Hepatocyte (in vitro differentiated cells): ENCODE measurements at places on chromosomes 3 and 15. TPM values are rescaled to one million over a fixed set of nuclear protein-coding genes. Genes with fewer than 3 reads are reported as not detected.

DNA sequence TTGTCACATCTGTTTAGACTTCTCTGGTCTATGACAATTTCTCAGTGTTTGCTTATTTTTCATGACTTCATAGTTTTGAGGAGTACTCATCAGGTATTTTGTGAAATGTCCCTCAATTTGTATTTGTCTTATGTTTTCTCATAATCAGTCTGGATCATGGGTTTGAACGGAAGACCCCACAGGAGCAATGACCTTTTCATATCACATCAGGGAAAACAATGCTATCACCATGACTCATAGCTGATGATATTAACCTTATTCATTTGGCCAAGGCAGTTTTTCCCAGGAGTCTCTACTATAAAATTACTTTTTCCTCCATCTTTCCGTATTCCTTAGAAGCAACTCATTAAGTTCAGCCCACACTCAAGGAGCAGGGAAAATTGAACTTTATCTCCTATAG lies 32.7 kb downstream of the AADACL2 start:
- no peak overlapping the region for H3K27ac ChIP-seq
- no peak for DNase-seq
- H3K36me3 ChIP-seq, result no peaks in the 10 kb centered on the region
- H3K27me3 ChIP-seq, result no peaks in the 10 kb centered on the region

GRCh38 chr3:154583086-154583634 lies 153.2 kb upstream of the GPR149 start:
- no peaks in the 10 kb centered on the region for H3K27me3 ChIP-seq
- H3K4me1 ChIP-seq, result no peaks in the 10 kb centered on the region
- H3K4me3 ChIP-seq, result no peak overlapping the region
- no peak overlapping the region for H3K27ac ChIP-seq

- H3K4me1 ChIP-seq, result no peaks in the 10 kb centered on the region
- H3K36me3 ChIP-seq, result no peaks in the 10 kb centered on the region
- DNase-seq, result no peak
- H3K4me3 ChIP-seq, result no peak overlapping the region
- no peak overlapping the region for H3K27ac ChIP-seq
Observed at GRCh38 chr15:35595656-35596055, 49.7 kb upstream of the DPH6 start.

DNA sequence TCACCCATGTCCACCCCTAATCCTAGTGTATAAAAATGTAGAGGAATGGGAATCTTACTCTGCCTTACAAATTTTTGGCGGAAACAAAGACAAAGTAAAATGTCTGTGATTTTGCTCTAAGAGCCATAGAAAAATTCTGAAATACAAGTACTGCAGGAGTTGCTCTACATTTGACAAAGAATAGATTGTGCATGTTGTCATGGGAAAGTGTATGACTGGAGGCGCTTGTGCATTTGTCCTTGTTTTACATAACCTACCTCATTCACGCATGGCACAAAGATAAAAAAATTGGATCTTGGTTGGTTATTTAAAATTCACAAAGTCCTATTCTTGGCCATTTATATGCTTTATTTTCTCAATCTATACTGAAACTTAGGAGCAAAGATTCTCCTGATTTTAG lies 2.0 kb upstream of the TUSC7 start:
- DNase-seq, result no peak
- no peak overlapping the region for H3K27ac ChIP-seq
- no peaks in the 10 kb centered on the region for H3K36me3 ChIP-seq
- no peaks in the 10 kb centered on the region for H3K27me3 ChIP-seq
- H3K4me3 ChIP-seq, result no peak overlapping the region

- no peaks in the 10 kb centered on the region for H3K36me3 ChIP-seq
- H3K4me1 ChIP-seq, result no peaks in the 10 kb centered on the region
- H3K4me3 ChIP-seq, result no peak overlapping the region
- no peaks in the 10 kb centered on the region for H3K27me3 ChIP-seq
Observed at GRCh38 chr3:15989419-15989818, 185.1 kb upstream of the GALNT15 start.

- no peak for DNase-seq
- no peak overlapping the region for H3K4me3 ChIP-seq
- H3K27me3 ChIP-seq, result no peaks in the 10 kb centered on the region
Observed at GRCh38 chr3:36514171-36514570, 133.9 kb downstream of the STAC start.

DNA sequence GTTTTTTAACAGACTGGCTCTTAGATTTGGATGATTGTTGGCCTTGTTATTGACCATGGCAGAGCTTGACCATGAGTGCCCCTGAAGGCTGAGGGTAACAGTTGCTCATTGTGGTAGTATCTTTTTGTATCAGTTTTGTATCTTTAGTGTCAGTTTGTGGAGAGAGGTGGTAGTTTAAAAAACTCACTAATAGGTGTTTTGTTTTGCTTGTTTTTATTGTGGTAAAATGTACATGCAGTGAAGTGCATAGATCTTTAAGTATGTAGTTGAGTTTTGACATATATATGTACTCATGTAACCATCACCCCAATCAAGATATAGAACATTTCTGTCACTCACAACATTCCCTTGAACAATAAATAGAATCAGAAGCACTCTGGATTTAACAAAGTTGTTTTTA lies 9.8 kb downstream of the GMPS start:
- no peak for DNase-seq
- H3K4me1 ChIP-seq, result no peaks in the 10 kb centered on the region
- H3K4me3 ChIP-seq, result no peak overlapping the region
- no peaks in the 10 kb centered on the region for H3K27me3 ChIP-seq
- H3K27ac ChIP-seq, result no peak overlapping the region

- H3K4me3 ChIP-seq, result peak overlapping the region; percentile 59
- DNase-seq, result peak; percentile 58
- H3K4me1 ChIP-seq, result peaks cover 11% of the 10 kb centered on the region
- H3K36me3 ChIP-seq, result no peaks in the 10 kb centered on the region
- no peaks in the 10 kb centered on the region for H3K27me3 ChIP-seq
Observed at GRCh38 chr3:143000528-143000927, 842 bp upstream of the U2SURP start.

- H3K27ac ChIP-seq, result no peak overlapping the region
- peaks cover 7% of the 10 kb centered on the region for H3K4me1 ChIP-seq
- no peak overlapping the region for H3K4me3 ChIP-seq
- H3K27me3 ChIP-seq, result no peaks in the 10 kb centered on the region
- DNase-seq, result peak; percentile 29
Observed at GRCh38 chr3:193590088-193590856, 2.7 kb upstream of the OPA1 start.

DNA sequence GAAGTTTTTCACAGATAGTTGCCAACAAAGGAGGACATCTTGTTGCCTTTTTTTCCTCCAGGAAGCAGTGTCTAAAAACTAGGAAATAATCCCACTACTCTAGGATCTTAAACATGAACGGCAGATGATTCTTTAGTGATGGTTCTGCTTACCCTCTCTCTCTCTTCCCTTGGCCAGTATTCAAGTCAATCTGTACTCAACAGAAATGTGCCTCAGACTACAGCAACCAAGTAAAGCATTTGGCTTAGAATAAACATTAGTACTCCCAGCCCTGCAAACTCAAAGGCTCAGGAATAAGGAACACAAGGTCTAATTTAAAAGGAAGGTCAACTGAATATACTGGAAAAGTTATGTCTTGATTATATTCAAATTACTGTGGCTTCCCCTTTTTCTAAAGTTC lies 8.7 kb downstream of the NPTN start:
- H3K36me3 ChIP-seq, result no peaks in the 10 kb centered on the region
- no peak overlapping the region for H3K27ac ChIP-seq
- DNase-seq, result no peak
- peaks cover 51% of the 10 kb centered on the region for H3K4me1 ChIP-seq

- H3K36me3 ChIP-seq, result no peaks in the 10 kb centered on the region
- DNase-seq, result peak; percentile 71
- H3K4me3 ChIP-seq, result no peak overlapping the region
- H3K27me3 ChIP-seq, result no peaks in the 10 kb centered on the region
- peaks cover 16% of the 10 kb centered on the region for H3K4me1 ChIP-seq
Observed at GRCh38 chr3:107956991-107957900, 133.6 kb downstream of the CD47 start.

DNA sequence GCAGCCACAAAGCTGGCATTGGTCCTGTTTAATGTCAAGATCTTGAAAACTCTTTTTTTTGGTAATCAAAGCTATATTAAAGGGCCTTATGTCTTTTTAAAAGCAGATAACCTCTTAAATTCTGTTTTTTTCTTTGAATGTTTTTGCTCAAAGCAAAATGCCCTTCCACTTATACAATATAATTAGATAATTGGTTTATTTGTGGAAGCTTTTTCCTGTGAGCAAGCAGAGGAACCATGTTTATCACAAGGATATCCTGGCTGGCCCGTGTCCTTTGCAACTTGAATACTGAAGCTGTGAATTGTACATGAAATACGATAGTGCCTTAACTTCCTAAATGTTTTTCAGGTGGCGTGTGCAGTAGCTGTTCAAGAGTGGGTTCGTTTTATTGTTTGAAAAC lies 2.6 kb downstream of the ST3GAL6 start:
- no peaks in the 10 kb centered on the region for H3K27me3 ChIP-seq
- no peak overlapping the region for H3K27ac ChIP-seq
- H3K36me3 ChIP-seq, result no peaks in the 10 kb centered on the region
- H3K4me1 ChIP-seq, result no peaks in the 10 kb centered on the region

DNA sequence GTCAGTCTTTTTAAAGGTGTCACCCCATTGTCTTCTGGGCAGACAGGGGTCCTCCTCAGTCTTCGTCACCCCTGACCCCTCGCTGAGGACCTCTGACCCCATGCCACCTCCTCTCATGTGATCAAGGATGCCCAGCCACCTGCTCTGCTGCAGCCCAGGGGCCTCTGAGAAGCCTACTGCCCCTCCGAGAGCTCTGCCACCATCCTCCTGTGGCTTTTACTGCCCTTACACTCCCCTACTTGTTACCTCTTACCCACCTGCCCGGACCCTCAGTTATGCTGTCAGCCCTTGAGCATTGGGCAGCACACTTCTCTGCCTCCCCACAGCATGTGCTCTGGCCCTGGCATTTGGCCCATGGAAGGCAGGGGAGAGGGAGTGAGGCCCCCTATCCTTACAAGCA lies 123.2 kb downstream of the LRRK1 start:
- no peaks in the 10 kb centered on the region for H3K36me3 ChIP-seq
- peaks cover 4% of the 10 kb centered on the region for H3K4me1 ChIP-seq
- no peak overlapping the region for H3K4me3 ChIP-seq
- H3K27me3 ChIP-seq, result no peaks in the 10 kb centered on the region
- no peak overlapping the region for H3K27ac ChIP-seq

GRCh38 chr3:46830801-46831200 lies 32.4 kb downstream of the MYL3 start:
- no peak overlapping the region for H3K4me3 ChIP-seq
- no peaks in the 10 kb centered on the region for H3K36me3 ChIP-seq
- H3K27ac ChIP-seq, result no peak overlapping the region
- no peak for DNase-seq
- H3K4me1 ChIP-seq, result no peaks in the 10 kb centered on the region

GRCh38 chr3:36843065-36844051 lies 79.0 kb upstream of the DCLK3 start:
- H3K27me3 ChIP-seq, result no peaks in the 10 kb centered on the region
- peaks cover 4% of the 10 kb centered on the region for H3K36me3 ChIP-seq
- H3K27ac ChIP-seq, result no peak overlapping the region
- no peak overlapping the region for H3K4me3 ChIP-seq
- H3K4me1 ChIP-seq, result no peaks in the 10 kb centered on the region

DNA sequence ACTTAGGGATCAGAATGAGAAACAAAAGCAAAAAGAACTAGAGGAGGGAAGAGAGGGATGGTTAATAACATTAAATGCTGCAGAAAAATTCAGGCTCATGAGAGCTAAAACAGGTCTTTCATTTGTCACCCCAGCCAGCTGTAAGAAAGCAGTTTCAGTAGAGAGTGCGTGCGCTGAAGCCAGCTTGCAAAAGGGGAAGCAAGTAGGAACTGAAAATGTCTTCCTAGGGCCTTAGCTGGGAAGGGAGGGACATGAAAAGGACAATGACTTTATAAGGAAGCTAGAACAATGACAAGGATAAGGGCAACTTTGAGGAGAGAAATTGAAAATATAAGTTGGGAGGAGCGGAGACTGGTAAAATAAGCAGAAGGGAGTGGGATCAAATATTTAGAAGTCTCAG lies 3.1 kb downstream of the CIAO2A start:
- no peaks in the 10 kb centered on the region for H3K27me3 ChIP-seq
- H3K27ac ChIP-seq, result no peak overlapping the region
- no peak for DNase-seq
- H3K36me3 ChIP-seq, result no peaks in the 10 kb centered on the region

DNA sequence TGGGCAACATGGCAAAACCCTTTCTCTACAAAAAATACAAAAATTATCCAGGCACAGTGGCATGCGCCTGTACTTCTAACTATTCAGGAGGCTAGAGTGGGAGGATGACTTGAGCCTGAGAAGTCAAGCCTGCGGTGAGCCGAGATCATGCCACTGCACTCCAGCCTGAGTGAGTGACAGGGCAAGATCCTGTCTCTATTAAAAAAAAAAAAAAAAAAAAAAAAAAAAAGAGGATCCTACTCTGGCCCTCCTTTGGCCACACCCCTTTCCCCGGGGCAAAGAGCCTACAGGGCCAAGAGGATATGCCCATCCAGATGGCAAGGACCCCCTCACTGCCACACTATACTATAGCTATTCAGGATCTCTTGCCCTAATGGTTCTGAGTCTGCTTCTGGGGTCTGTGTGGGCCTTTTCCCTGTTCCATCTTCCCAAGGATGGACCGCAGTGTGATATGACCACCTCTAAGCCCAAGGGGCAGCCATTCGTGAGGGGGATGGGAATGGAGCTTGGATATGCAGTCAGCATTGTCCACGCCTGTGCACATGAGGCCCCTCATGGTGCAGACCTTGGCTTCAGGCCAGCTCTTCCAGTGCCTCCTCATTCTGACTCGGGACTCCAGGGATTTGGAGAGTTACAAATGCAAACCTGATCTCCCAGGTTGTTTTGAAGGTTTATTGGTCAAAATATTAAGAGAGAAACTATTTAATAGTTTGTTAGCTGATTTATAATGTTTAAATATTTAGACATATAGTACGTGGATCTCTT lies 7.3 kb downstream of the TYRO3 start:
- H3K4me1 ChIP-seq, result peaks cover 81% of the 10 kb centered on the region
- DNase-seq, result no peak
- no peaks in the 10 kb centered on the region for H3K27me3 ChIP-seq
- no peak overlapping the region for H3K4me3 ChIP-seq
- H3K36me3 ChIP-seq, result no peaks in the 10 kb centered on the region
- peak overlapping the region; percentile 95 for H3K27ac ChIP-seq

- no peak overlapping the region for H3K27ac ChIP-seq
- DNase-seq, result no peak
- H3K27me3 ChIP-seq, result no peaks in the 10 kb centered on the region
- H3K36me3 ChIP-seq, result no peaks in the 10 kb centered on the region
- no peaks in the 10 kb centered on the region for H3K4me1 ChIP-seq
- no peak overlapping the region for H3K4me3 ChIP-seq
Observed at GRCh38 chr3:28502397-28502937, 153.8 kb upstream of the AZI2 start.

GP5 gene
- total RNA-seq, result 0.27 and 0.52 TPM in 2 replicates

CHRNB4 gene
- not detected in 2 replicates for total RNA-seq

DCLK3 gene
- 0.07 TPM in 1 of 2 replicates, not detected in the other for total RNA-seq

IL17RE gene
- 9.1 and 10.2 TPM in 2 replicates for total RNA-seq

POPDC2 gene
- 2.7 and 3.9 TPM in 2 replicates for total RNA-seq

TRH gene
- not detected in 2 replicates for total RNA-seq

HIGD1A gene
- total RNA-seq, result 252 and 266 TPM in 2 replicates

CCDC39 gene
- not detected in 2 replicates for total RNA-seq

SLC22A13 gene
- total RNA-seq, result 0.77 TPM in 1 of 2 replicates, not detected in the other

ROBO2 gene
- 13.0 and 14.3 TPM in 2 replicates for total RNA-seq
